ENCODE measurements at places on chromosomes 13 and 19.

DNA sequence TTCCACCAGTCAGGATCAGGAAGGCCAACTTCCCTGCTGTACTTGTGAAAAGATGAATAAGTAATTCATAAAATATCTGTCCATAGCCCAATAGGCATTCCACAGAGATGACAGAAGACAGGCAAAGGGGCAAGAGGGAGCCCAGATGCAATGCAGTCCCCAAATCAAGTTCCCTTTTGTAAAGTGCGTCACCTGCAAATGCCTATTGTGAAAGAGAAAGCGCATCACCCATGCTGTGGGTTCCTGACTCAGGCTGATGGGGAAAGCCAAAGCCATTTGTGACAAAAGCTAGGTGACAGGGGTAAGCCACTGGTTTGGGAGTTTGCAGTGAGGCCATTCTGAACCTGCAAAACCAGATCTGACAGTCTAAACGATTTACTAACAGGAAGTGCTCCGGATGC is 157.5 kb upstream of the ZNF536 start:
- DNase-seq = no peak

DNA sequence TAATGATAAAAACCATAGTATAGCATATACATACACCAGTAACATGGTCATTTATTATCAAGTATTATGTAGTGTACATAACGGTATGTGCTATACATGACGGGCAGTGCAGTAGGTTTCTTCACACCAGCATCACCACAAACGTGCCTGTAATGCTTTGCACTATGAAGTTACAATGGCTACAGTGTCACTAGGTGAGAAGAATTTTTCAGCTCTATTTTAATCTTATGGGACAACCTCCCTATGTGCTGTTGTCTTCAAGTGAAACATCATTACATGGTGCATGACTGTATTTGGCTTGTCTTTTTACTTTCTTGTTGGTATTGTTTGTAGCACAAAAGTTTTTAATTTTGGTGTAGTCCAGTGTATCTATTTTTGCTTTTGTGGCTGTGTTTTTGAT is 18.7 kb downstream of the CDK8 start:
- DNase-seq = no peak

DNA sequence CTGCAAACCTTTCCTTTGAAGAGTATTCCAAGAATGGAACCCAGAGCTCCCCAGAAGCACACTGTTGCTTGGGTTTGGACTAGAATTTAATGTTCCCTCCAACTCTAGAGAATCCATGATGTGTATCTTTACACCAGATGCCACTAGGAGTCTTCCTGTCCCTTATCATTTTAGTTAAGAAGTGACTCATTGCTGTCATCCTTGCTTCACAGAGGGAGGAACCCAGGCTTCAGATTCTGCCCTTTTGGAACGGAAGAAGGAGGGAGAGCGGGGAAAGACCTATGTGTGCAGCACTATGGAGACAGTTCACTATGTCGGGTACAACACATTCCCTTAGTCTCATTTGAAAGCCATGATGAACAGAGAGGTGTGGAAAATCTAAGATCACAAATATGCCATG is 2.1 kb upstream of the ATP12A start:
- no peak for DNase-seq

DNA sequence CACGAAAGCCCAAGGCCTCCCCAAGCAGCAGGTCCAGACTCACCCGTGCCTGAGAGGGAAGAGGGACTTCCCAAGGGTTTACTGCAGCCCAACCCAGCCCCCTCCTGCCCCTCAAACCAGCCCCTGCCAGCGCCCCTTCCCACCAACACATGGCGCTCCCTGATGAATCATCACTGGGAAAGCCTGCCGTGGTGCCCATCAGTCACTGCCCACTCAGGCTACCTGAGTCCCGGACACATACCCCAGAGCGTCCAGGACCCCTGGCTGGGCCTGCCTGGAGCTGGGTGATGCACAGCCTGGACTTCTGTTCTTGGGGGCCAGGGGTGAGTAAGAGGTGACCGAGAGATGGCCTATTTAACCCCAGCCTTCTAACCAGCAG is 60.6 kb downstream of the MLLT1 start:
- DNase-seq = no peak

DNA sequence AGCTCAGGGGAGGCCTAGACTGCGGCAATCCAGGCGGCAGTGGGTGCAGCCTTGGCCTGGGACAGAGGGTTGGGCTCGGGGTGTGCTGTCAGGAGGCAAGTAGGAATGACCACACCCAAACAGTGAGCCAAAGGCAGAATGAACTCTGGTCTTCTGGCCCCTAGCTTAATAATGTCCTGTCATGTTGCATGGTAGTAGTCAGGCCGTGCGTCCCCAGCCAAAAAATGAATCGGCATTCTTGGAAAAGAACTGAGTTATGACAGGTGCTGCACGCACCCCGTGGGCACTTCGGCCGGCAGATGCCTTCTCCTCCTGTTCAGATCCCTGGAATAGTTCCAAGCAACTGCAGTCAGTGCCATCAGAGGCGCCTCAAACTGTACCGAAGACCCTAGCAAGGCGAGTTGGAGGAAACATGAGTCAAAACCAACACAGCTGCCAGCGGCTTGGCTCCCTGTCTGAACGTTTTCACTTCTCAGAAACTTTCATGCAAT is 55.9 kb downstream of the ATP7B start:
- DNase-seq = no peak

- no peak for DNase-seq
Observed at GRCh38 chr19:34226036-34226435, 28.3 kb upstream of the GARRE1 start.

- DNase-seq = no peak
Observed at GRCh38 chr19:13005861-13006370, 10.6 kb downstream of the NFIX start.

DNA sequence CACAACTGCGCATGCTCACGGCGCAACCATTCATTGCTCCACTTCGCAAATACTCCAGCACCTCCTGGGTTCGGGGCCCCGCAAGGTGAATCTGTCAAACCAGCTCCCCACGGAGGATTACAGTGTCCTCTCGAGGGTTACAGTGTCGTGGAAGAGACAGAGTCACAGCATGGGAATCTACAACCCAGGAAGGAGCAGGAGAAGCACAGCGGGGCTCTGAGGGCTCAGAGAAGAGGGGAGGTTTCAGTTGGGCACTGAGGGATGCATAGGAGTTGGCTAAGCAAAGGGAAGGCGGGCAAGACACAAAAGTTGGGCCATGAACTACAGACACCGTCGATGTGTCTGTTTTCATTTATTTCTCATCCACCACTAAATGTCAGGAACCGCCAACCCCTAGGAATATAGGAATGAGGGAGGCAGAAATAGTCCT is 1.0 kb upstream of the GTF2F1 start:
- no peak for DNase-seq

DNA sequence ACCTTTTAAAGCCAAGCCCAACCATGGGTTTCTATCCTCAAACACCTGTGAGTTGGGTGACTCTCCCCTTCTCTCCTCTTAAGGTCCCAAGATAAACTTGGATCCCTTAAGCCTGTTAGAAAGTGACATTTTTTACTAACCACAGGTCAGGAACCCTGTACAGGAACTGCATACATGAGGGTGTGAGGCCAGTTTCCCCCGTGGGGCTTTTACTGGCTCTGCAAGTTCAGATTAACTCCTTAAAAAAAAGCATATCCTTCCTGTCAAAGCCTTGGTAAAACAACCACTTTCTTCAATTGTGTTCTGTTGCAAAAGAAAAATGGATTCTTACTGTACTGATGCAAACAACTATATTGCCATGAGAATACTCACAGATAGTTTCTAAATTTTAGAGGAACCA is 2638.7 kb upstream of the PCDH20 start:
- no peak for DNase-seq
